ENCODE measurements at places on chromosomes 2 and 18. TPM values are rescaled to one million over a fixed set of nuclear protein-coding genes. Genes with fewer than 3 reads are reported as not detected.

The HOXD3 gene
- total RNA-seq: 11.8 TPM

The ZNF638 gene
- total RNA-seq: 139 TPM

DNA sequence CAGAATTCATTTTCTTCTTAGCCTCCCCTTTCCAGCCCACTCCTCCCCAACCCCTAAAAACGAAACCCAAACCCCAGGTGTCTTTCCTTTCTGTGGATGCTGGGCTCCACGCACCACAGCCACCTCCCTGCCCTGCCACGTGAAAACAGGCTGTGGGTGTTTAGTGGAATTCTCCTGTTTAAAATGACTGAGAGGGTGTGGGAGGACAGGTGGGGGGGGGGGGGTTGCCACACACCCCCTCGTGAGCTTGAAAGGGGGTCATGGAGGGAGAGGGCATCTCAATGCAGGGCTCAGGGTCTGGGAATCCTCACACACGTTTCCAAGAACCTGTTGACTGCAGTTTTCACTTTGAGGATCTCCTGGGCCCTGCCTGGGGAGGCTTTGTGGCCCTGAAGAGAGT lies 110.3 kb downstream of the FAM210A start:
- DNase-seq: no peak

GRCh38 chr18:45567123-45567522 lies 48.2 kb upstream of the SLC14A2 start:
- no peak for DNase-seq

- no peak for DNase-seq
Measured at GRCh38 chr2:235611756-235612155, 117.9 kb downstream of the AGAP1 start.

The CRACDL gene
- total RNA-seq: 6.4 TPM

DNA sequence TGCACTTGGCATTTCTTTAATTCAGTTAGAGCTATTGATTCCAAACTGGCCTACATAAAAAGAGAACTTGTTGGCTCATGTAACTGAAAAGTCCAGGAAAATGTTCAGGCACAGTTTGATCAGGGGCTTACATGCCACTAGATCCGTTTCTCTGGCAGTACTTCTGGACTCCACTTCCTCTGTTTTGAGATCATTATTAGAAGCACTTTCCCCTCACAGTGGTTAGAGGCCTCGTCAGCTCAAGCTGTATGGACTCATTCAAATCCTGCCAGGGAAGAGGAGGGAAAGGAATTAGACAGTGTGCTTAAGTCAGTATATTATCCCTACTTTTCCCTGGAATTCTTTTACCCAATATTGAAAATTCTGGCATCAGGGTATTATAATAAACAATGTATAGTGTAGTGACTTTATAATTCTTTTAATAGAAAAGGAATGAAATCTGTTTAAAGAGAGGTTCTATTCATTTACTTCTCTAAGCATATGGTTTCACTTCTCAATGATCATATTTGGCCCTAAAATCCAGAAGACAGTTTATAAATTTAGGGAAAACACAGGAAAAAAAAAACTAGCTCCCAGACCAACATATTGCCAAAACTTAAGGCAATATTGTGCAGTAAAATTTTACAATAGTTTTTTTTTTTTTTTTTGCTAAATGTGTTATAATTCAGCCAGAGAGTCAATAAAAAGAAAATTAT lies 92.0 kb downstream of the ARMC9 start:
- DNase-seq: no peak

- no peak for DNase-seq
Measured at GRCh38 chr2:86625096-86625495, 1.4 kb upstream of the RNF103 start.

The CAB39 gene
- total RNA-seq: 59.4 TPM

- DNase-seq: no peak
Measured at GRCh38 chr2:138298900-138299299, 202.7 kb upstream of the SPOPL start.

- no peak for DNase-seq
Measured at GRCh38 chr2:32947484-32948143, 861 bp downstream of the LTBP1 start.

The SLC9A4 gene
- total RNA-seq: not detected

DNA sequence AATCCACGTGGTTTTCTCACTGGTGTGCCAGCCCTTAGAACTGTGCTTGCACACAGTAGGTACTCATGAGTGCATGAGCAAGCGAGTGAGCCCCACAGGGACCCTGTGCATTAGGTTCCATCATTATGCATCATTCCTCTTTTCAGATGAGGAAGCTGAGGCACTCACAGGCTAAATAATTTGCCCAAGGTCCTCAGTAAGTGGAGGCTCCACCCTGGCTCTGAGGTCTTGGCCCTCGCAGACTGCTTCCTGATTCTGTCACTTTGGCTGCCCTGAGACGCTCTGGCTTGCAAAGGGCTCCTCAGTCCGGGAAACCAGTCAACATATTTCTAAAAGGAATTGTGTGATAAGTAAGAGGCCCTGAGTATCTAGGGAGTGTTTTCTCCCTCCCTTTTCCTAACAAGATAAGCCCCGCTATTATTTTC lies 71.7 kb downstream of the IL1R2 start:
- DNase-seq: no peak

DNA sequence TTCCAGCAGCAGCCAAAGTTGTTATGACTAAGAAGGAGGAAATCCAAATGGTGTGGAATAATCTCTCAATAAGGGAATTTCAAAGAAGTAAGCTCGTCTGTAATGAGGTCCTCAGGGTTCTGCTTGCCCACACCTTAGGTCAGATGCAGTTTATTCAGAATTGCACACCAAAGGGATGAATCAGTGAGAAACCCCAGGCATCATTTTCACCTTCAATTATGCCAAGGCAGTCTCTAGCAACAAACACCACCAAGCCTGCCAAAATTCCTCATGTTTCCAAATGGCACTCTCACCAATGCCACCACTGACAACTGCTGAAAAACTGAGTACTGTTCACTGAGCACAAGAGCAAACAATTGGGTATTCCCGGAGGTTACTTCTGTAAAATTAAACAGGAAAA lies 43.6 kb downstream of the KCNG3 start:
- DNase-seq: no peak

DNA sequence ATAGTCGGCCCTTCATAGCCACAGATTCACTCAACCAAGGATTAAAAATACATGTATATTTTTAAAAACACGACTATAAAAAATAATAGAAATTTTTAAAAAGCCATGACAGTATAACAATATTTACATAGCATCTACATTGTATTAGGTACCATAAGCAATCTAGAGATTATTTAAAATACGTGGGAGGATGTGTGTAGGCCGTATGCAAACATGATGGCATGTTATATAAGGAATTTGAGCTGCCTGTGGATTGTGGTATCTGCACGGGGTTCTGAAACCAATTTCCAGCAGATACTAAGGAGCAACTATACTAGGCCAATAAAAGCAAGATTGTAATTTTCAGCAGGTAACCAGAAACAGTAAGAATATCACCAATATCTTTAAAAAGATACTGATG lies 5.9 kb downstream of the ORC4 start:
- DNase-seq: no peak

The UGT1A6 gene
- total RNA-seq: 14.0 TPM

The TUBA4B gene
- total RNA-seq: not detected

DNA sequence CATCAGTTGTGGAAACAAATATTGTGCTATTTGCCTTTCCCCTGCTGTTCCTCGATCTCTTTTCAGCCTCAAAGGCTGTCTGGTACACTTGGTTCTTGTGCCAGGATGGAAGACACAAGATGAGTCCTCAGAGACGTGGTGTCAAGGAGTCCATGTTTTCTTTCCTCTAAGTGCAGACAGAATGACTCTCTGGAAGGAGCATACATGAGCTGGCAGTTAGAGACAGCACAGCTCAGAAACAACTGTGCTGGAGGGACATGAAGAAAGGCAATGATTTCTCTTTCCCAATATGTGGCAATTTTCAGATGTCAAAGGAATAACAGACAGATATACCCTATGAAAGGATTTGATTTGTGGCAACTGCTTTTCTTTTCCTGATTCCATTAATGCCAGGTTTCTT lies 162.2 kb downstream of the AFF3 start:
- DNase-seq: no peak

GRCh38 chr2:25356088-25356487 lies 14.4 kb upstream of the DNMT3A start:
- no peak for DNase-seq

DNA sequence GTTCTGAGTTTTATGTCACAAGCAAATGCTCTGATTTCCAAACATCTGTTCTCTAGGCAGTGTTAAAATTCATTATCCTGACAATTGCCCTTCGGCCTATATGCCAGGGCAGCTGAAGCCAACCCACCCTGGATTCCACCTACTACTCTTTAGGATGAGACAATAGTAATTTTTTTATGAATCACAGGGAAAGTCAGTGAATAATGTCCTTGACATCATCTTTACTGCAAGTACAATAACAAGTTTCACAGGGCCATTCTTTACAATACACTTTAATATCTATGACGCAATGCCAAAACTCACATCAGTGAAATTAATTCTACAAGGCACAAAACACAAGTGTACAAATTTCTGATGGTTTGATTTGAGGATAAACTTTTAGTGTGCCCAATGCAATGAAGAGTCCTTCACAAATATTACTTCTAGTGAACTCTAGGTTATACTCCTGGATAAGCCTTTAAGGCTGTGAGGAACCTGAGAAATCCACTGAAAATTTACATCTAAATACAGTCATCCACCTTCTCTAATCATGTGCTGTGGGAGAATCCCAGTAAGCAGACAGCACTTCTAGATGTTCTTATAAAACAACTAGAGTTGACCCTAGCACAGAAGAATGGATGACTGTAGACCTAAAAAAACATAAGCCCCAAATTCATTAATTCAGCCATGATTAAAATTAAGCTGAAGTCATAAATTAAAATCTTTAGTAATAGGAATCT lies 77.3 kb upstream of the CTLA4 start:
- DNase-seq: no peak

The FN1 gene
- 292 TPM for total RNA-seq

The GPBAR1 gene
- 8.1 TPM for total RNA-seq

- DNase-seq: no peak
Measured at GRCh38 chr2:134348239-134348638, 94.4 kb downstream of the MGAT5 start.

DNA sequence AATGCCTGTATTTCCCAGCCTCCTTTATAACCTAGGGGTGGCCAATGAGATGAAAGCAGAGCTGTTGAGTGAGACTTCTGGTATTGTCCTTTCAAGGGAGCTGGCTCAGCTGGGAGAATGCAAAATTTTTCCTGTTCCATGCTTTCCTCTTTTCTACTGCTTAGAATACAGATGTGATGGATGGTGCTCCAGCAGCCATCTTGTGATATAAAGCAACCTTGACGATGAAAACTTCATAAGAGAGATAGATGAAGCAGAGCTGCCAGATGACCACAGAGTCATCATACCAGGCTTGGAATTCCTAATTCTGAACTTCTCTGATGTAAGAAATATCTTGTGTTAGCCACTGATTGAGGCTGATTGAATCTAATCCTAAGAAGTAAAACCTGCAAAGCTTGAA lies 11.9 kb upstream of the INHBB start:
- no peak for DNase-seq

The SLC25A52 gene
- total RNA-seq: not detected

The SOX11 gene
- total RNA-seq: not detected

DNA sequence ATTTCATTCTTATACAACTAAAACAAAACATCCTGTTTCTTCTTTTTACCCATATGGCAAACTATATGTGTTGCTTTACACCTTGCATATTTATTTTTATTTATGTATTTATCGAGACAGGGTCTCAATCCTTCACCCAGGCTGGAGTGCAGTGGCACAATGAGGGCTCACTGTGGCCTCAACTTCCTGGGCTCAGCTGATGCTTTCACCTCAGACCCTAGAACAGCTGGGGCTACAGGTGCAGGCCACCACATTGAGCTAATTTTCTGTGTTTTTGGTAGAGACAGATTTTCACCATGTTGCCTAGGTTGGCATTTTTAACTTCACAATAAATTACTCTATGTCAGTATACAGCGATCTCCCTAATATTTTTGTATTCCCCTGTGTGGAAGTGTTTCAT lies 522.0 kb downstream of the MBD2 start:
- DNase-seq: no peak

DNA sequence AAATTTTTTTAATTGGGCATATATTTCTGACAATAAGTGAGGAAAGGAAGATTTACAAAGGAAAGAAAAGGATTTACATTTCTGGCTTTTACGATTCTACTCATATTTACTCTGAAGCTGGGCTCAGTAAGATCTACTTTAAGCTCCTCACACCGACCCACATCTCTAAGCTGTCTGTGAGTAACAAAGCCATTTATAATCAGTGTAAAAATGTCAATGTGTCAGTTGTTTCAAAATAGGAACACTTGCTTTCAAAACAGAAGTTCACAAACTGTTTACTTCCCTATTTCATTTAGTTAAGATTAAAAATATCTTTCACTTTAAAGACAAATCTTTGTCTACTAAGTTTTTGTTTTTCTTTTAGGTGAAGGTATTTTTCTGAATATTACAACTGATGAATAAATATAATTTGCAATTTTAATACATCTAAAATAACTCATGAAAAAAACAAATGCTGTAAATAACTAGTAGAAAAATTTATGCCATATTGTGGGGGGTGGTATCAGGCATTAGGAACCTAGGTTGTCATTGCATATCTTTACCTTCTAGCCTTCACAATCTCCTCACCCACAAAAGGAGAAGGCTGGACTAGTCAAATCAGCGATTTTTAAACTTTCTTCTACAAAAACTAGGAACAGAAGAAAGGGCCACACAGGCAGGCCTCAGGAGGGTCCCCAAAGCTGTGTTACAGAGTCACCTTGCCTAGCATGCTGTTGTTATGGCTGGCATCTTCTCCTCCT lies 64.5 kb downstream of the TMEM131 start:
- DNase-seq: no peak

DNA sequence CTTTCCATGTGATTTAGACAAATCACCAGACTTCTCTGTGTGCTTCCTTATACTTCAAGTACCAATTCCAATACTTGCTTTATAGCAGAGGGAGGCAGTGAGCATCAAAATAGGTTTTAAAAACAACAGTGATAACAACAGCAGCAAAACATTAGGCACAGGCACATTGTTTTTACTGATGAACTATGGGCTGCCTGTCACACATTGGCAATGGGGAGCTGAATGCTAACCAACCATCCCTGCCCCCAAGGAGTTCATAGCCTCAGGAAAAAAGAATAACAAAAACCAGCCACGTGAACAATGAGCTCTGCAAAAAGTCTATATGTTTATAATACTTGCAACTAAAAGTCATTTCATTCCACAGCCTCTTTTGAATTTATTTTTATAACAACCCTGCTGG lies 287.9 kb upstream of the TRIB2 start:
- no peak for DNase-seq

- DNase-seq: no peak
Measured at GRCh38 chr2:16381511-16381910, 284.1 kb downstream of the CYRIA start.

DNA sequence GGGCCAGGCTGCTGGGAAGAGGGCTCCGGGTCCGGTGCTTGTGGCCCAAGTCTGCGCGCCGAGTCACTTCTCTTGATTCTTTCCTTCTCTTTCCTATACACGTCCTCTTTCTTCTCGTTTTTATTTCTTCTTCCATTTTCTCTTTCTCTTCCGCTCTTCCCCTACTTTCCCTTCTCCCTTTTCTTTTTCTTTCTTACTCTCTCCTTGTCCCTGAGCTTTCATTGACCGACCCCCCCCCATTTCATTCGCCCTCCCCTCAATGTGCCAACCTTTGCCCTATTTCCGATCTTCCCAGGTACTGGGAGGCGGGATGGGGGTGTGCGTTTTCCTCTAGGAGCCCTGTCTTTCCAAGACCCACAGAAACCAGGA lies 1.8 kb downstream of the ONECUT2 start:
- no peak for DNase-seq

The MARCO gene
- total RNA-seq: 5.6 TPM

The COL3A1 gene
- 123 TPM for total RNA-seq

- DNase-seq: no peak
Measured at GRCh38 chr2:208491641-208492040, 85.0 kb downstream of the PTH2R start.

GRCh38 chr2:156339865-156340264 lies 7.3 kb upstream of the NR4A2 start:
- DNase-seq: no peak

The UGT1A7 gene
- 4.9 TPM for total RNA-seq

All from vagina (tissue), 2 donors.